ENCODE measurements at places on chromosomes 1 and 21.
A peak's percentile ranks its signal among the peaks of the same experiment; 100 is the strongest.

DNA sequence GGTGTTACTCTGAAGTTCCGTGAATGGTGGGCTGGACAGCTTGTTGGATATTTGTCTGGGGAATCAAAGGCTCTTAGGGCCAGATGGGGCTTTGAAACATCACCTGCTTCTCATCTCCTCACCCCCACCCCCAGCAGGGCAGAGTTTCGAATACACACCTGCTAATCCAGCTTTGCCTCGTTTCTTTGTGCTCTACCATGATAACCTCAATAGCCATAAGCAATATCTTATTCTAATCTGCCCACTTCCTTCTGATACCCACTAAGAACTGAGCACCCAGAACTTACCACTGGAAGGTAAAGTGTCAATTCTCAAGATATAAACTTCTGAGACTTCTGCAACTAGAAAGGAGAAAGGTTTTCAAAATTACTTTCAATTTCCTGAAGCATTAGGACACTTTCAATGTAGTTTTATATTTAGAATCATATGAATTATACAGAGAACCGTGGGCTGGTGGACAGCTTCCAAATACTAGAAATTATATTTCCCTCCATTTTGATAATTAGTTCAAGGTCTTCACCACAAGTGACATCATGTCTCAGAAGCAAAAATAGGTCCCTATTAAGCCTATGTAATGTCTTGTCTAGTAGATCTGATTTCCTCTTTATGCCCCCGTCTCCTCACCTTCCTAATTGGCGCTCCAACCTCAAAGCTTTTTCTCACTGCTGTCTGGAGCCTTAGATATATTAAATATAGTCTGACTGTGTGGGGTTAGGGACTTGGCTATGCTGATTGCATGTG is 64.4 kb upstream of the NEK2 start:
- no peak for DNase-seq

DNA sequence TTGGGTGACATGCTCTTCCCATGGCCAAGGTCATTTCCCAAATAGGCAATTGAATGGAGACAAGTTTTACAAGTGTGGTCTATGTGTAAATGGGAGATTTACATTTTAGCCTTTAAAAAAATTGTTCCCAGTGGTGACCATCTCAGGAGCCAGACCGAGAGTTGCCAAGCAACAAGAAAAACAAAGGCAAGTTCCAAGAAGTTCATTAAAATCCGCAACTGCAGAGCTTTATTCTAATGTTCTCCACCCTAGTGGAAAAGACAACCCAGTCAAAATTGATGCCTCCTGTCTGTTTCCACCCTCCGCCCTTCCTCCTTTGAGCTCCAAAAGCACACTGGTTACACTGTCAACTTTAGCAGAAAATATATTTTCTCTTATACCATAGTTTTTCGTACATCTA is 33.2 kb upstream of the CD55 start:
- DNase-seq: peak; percentile 20

DNA sequence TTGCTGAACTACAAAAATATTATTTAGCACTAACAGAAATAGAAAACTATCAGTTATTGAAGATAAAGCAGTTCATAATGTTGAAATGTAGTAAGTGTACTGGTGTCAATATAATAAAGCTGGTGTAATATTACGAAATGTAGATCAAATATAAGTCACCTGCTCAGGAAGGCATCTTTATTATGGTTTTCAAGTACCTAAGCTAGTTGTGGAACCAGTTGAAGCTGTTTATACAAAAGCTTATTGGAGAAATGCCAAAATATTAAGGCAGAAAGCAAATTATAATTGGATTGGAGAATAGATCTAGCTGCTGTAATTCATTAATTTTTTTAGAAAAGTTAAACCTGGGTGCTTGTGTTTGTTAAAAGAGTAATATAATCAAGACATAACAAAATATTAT is 6.2 kb upstream of the MARK1 start:
- DNase-seq: no peak

- no peak for DNase-seq
Measured at GRCh38 chr1:16608838-16609560, 4.4 kb downstream of the NBPF1 start.

GRCh38 chr1:7386226-7387052 is 384.7 kb upstream of the VAMP3 start:
- no peak for DNase-seq

DNA sequence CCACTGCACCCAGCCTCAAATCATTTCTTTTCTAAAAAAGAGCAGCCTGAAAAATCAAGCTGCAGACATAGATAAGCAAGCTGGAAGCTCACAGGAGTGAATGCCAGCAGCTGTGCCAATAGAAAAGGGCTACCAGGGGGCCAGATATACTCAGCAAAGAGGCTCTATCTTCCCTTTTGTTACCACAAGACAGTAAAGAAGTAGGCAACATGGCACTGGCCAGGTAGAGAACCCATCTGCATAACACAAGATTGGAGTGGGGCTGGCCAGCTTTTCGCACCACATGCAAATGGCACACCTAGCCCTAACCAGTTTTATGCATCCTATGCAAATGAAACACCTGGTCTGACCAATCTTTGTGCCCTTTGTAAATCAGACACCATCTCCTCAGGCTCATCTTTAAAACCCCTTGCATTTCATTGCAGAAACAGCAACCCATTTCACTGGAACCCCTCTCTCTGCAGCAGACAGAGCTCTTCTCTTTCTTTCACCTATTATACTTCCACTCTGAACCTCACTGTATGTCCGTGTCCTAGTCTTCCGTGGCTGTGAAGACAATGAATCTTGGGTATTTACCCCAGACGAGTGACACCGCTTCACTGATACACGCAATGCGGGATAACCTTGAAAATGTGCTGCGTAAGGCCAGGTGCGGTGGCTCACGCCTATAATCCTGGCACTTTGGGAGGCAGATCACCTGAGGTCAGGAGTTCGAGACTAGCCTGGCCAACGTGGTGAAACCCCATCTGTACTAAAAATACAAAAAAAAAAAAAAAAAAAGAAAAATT is 15.1 kb downstream of the CASP9 start:
- no peak for DNase-seq

DNA sequence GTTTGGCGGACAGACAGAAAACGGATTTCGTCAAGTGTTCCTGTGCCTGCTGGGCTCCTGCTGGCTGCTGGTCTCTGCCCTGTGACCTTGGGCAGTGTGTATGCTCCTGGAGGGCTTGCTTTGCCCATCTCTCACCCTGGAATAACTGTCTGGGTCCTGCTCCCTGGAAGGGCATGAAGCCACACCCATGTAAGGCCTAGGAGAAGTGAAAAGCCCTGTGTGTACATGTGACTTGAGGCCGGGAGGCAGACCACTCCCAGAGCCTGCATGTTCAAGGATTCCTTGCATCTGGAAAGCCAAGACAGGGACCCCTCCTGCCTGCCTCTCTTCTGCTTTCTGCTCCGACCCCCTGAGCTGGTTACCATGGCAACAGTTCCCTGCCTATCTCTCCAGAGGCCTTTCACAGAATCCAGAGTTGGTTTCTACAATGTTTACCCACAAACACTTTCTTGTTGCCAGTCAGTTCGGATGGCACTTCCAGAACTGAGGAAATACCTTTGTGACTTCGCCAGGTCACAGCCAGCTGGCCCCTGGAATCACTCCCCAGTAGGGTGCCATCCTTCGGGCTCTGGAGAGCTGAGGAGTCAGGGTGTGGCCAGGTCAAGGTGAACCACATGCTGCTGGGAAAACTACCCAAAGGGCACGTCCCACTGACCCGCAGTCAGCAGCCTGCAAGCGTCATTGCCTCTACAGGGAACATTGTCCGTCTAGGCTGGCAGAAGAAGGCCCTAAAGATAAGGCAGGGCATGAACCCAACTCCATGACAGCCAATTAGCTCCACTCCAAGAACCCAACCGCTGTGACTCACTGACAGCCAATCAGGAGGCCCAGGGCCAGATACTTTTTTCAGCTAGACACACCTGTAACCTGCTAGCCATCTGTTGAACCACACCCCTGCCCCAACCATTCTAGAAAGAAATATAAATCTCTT is 14.7 kb upstream of the GPR37L1 start:
- DNase-seq: peak; percentile 98

GRCh38 chr21:17578162-17578561 is 34.5 kb downstream of the BTG3 start:
- no peak for DNase-seq

DNA sequence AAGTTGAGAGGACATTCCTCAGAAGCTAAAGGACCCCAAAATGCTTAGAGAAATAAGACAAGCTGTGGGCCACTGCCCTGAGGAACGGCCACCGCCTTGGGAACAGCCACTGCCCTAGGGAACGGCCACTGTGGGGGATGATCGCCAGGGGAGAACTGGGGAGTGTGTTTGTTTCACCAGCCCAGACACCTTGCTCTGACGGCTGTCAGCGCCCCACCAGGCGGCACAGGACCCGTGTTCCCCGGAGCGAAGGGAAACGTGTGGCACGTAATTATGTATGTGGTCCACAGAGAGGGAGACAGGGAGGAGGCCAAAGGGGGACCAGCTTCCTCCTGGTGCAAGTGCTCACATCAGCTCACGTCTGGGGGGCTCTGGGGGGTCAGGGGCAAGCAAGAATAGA is 45.8 kb upstream of the RIPK4 start:
- DNase-seq: no peak

DNA sequence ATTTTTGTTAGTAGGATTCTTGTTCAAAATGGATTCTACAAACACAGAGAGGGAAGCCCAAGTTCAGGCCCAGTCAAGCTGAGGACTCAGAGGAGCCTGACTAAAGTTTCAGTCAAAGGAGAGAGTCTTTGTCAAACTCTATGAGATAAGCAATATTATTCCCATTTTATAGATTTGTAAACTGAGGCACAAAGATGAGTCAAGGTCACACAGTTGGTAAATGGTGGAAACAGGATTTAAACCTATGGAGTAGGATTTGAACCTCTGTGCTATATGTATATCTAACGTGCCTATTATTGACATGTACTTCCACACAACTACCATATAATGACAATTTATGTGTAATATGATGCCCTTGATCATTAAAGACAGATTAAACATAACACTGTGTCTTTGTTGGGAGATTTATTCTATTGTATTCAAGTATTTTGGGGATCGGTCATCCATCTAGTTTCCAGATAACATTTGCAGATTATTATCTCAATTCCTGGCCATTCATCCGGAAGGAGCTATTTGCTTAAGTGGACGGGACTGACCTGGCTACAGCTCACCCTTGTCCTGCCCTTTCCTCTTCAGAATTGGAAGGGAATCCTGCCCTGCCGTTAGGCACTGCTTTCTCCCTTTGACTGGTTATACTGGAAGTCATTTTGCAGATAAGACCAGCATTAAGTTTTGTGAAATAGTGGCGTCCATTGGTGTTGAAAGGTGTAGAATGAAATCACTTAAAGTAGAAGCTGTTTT is 86.1 kb upstream of the LMO4 start:
- DNase-seq: no peak

- no peak for DNase-seq
Measured at GRCh38 chr21:37552496-37553029, 186.0 kb downstream of the DYRK1A start.

GRCh38 chr1:244089561-244089960 is 38.5 kb downstream of the ZBTB18 start:
- peak; percentile 59 for DNase-seq

DNA sequence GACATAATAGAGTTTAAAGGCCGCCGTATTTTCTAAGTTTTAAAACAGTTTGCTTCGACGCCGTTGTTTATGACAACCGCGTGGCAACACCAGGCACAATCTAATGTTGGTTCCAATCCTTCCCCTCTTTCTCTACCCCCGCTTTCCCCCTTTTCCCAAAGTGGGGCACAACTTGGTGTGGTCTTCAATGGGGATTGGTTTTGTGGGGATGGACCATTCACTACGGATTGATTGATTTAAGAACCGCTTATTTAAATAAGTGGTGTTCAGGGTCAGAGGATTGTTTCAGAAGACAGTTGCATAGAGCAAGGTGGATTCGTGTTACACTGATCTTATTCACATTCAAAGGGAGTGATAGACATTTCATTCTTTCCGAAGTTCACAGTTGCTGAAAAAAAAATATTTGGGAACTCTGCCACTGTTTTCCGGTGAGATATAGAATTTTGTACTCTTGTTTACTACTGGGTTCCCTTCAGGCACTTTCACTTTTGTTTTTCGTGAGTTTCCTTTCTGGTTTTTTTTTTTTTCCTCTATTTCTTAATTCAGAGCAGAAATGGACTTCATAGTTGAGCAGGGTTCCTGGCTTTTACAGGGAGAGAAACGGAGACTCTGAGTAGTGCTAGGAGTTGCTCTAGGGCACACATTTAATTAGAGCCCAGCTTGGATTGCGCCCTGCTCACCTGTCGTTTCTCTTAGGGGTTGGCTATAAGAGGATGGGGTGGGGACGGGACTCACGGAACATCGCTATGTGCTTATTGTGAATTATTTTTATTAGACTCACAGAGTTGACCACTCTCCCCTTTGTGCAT is 79.6 kb upstream of the AK4 start:
- peak; percentile 75 for DNase-seq

- DNase-seq: no peak
Measured at GRCh38 chr1:173114346-173114745, 63.6 kb upstream of the TNFSF18 start.

DNA sequence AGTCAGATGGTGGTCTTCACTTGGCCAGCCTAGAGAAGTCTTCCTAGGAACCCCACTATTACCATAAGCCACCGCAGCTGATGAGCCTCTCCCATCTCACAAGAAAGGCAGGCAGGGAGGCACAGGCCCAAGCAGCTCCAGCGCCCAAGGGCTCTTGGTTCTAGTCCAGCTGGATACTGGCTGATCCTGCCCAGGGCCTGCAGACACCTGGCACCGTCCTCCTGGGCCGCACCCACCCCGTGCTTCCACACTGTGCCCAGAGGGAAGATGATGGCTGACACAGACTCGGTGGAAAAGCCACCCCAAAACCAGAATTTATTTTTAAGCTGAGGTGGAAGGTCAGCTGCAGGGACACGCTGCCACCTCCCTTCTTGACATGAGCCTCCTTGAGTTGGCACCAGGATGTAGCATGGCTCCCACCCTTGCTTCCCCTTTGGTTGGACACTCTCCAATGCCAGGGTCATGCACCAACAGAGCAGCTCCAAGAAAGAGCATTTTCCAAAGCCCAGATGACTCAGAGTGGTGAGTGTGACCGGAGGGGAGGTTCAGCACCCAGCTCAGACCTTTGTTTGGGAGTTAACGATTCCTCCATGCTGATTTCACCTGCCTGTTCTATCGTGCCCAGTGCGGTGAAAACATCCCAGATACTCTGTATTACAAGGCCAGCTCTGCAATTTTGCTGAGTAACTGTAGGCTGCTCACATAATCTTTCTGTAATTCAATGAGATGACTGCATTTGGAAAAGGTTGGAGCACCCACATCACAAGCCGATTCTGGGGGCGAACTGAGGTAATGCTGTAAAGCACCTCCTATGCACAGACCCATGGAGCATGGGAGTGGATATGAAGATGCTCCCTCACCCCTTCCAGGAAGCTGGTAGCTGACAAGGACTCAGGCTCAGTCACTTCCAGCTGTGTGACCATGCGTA is 63.1 kb upstream of the SLC2A1 start:
- DNase-seq: no peak

GRCh38 chr1:112011202-112011601 is 21.7 kb upstream of the KCND3 start:
- DNase-seq: no peak

- no peak for DNase-seq
Measured at GRCh38 chr1:2495026-2495425, 18.9 kb downstream of the PLCH2 start.

Measured in large intestine (tissue), 12 donors.